ENCODE measurements at places on chromosomes 7 and 10.

GRCh38 chr10:125163803-125164202 lies 3.4 kb upstream of the CTBP2 start:
- no peak for DNase-seq

GRCh38 chr10:82628373-82628772 lies 753.4 kb downstream of the NRG3 start:
- DNase-seq = no peak

- DNase-seq = no peak
These were observed 311.9 kb upstream of the HGF start for GRCh38 chr7:82081644-82082224.

- no peak for DNase-seq
These were observed 1.0 kb downstream of the OSBPL3 start for GRCh38 chr7:24978843-24979469.

DNA sequence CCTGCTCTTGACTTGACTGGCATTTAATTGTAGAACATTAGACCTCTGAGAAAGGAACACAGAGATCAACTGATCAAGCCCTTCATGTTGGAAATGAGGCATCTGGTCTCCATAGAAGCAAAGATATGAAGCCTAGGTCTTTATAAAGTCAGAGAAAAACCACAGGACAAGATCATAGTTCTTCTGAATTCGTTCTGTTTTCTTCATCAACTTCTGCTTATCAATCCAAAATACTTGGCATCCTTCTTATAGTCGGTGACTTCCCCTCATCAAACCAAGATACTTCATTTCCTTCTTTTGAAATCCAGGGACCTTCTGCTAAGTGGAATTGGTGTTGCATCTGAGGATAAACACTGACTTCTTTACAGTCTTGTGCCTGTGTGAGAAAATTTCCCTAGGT lies 77.1 kb upstream of the PRKCQ start:
- DNase-seq = no peak

- no peak for DNase-seq
These were observed 244.8 kb downstream of the BAMBI start for GRCh38 chr10:28922127-28922526.

DNA sequence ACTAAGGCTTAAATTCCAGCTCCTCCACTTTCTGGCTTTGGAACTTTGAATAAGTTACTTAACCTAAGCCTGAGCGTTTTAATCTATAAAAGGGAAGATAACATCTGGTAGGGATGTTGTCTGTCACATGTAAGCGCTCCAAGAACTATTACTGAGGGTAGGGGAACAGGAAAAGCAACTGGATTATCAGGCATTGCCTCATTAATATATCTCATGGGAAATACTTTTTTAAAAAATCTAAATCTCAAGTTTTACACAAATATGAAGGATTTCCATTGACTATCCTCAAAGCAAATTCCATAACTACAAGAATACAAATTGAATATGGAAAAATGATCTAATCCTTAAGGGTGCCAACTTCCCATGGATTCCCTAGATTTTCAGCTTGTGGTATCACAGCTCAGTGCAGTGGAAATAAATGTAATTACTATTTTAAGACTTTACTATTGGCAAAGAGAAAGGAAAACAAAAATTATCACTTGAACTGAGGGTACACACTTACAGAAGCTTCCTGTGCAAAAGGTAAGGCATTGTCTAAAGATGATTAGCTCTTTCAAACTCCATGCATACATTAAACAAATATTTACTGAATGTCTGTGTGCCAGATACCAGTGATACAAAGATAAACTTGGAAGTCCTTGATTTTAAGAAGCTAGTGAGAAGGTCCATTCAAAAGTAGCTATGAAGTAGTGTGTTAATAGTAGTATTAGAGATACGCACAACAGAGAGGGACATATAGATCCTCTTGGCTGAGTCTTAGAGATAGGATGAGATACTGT lies 38.4 kb downstream of the NT5C2 start:
- DNase-seq = no peak

- no peak for DNase-seq
These were observed 292.2 kb upstream of the NPVF start for GRCh38 chr7:25520516-25520915.

DNA sequence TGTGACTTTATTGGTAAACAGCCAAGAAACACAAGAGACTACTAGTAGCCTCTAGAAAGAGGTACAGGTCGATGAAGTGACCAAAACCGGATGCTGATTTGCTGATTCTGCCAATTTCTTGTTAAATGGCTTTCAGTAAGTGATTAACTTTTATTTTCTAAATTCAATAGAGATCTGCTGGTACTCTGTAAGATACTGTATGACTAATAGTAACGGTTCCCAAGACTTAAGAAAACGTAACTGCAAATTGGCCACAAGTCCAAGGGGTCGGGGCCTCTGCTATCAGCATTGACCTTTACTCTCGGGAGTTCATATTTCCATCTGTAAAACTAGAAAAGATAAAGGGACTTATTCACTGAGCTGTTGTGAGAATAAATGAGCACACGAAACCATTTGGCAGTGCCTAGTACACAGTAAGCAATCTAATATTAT lies 1.4 kb downstream of the FAM3C start:
- no peak for DNase-seq

GRCh38 chr10:11527691-11528255 lies 83.7 kb downstream of the USP6NL start:
- DNase-seq = no peak

DNA sequence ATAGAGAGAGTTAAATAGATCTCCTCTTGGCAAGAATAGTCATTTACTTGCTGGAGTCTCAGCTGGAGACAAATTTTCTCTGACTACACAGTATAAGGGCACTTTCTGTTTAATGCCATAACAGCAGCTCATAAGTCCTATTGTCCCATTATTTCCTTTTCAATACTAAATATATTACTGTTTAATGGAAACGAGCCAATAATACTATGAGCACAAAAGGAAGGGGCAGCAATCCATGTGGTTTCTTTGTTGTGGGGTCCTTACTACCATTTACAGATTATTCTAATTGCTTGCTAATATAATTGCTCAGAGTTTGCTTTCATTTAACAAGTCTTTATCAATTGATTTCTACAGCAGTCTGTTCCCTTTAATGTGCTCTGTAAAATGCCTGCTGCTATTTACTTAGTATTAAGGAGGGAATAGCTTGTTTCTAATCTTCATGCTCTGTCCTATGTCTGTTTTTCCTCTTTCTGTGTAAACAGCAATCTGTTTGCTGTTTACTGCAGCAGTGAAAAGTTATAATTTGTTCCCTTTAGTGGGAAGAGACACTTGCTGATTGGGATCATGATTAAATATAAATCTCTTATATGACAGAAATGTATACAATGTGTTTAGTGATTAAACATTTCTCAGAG lies 296.2 kb upstream of the SMIM30 start:
- DNase-seq = peak; percentile 90

- no peak for DNase-seq
These were observed 20.7 kb downstream of the ZNF107 start for GRCh38 chr7:64686493-64687184.

All from NCI-H1105 treated with DMSO at 0.1 percent for 48 hours (cell line).